ENCODE measurements at places on chromosomes 2 and 18.

DNA sequence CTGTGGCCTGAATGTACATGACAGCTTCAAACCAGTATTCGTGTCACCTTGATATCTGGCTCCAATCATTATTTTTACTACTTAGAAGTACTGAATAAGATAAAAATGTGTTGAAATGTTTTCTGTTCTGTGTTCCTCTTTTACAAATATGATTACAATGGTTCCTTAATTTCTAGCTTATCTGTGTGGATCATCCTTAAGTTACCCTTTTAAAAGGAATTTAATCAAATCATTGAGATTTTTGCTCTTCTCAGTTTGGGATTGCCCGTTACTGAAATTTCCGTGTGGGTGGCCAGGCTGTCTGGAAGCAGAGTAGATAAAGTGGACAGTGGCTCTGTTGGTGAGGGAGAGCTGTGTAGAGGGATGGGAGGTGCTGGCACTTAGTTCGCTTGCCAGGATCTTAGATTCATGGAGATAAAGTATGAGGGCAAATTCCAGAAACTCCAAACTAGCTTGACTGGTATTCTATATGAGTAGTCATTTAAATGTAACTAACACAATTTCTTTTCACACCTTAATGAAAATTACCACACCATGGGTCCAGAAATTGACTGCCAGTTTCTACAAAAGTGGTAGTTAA lies 27.4 kb upstream of the SAG start:
- DNase-seq: no peak

GRCh38 chr2:154203902-154204301 lies 332.2 kb downstream of the GALNT13 start:
- DNase-seq: no peak

GRCh38 chr2:224969095-224969494 lies 73.2 kb downstream of the DOCK10 start:
- no peak for DNase-seq

DNA sequence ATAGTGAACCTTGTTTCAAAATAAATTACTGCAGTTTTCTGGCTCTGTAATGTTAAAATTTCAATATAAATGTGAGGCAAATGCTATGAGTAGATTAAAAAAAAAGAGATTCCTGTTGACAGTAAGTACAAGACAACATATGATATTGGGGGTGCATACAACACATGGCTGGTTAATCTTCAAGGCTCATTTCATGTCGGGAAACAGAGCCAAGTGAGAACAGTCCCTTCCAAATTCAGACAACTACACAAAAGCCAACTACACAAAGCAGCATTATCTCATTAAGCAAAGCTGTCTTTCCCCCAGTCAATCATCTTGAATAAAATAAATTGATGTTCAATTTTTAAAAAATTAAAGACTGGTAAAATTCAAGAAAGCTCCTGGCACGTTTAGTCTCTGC lies 549.2 kb downstream of the CCDC85A start:
- no peak for DNase-seq

GRCh38 chr2:224309176-224309575 lies 92.7 kb downstream of the FAM124B start:
- no peak for DNase-seq

GRCh38 chr2:67579216-67579615 lies 182.1 kb downstream of the ETAA1 start:
- DNase-seq: no peak

- peak; percentile 9 for DNase-seq
These were observed 92.8 kb upstream of the MSH2 start for GRCh38 chr2:47309952-47310800.

- DNase-seq: no peak
These were observed 51.8 kb downstream of the ATIC start for GRCh38 chr2:215363461-215364156.

GRCh38 chr2:241541564-241542277 lies 16.8 kb upstream of the BOK start:
- no peak for DNase-seq

- no peak for DNase-seq
These were observed 94.6 kb downstream of the LDLRAD4 start for GRCh38 chr18:13313006-13313686.

DNA sequence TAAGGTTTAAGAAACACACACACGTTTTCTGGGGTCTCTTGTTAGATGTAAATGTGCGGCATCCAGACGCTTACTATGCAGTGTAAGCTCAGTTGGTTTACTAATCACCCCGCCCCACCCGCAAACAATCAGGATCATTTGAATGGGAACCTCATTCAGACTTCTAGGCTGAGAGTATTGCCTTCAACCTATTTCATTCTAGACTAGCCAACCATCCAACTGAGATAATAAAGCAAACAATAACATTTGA lies 1.3 kb upstream of the FIGN start:
- DNase-seq: no peak

DNA sequence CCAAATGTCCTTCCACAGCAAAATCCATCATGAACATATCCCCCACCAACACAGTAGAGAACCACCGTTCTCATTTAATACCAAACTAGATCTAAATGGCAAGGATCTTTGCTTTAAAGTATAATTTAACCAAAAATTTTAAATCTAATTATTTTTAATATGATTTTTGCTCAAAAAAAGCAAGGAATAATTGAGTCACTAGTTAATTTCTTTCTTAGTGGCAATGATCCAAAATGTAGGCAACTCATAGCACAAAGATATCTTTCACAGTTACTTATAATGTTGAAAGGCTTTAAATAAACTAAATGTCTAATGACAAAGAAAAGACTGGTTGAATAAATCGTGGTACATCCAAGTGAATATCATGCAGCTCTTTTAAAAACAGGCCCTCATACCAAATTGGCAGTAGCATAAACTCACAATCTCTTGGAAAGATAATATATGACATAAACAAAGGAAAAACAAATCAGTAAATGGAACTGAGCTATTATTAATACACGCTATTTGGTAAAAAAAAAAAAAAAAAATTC lies 20.3 kb downstream of the PTPN2 start:
- no peak for DNase-seq

GRCh38 chr18:26908906-26909305 lies 43.4 kb upstream of the AQP4 start:
- DNase-seq: no peak

DNA sequence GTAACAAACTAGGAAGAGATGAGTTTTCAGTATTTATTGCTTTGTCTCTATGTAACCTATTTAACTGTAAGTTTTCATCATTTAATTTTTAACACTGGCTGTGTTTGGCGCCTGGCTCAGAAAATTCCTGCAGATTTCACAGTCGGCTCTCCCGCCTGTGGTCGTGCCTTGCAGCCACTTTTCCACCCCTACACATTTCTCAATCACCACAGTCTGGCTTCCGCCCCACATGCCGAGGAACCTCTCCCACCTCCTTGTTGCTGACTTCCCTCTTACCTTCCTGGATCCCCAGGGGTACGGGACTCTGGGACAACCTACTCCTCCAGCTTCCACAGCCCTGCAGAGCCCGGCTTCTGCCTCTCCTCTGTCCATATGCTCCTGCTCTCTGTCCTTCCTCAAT lies 41.6 kb upstream of the MGAT4A start:
- DNase-seq: no peak

DNA sequence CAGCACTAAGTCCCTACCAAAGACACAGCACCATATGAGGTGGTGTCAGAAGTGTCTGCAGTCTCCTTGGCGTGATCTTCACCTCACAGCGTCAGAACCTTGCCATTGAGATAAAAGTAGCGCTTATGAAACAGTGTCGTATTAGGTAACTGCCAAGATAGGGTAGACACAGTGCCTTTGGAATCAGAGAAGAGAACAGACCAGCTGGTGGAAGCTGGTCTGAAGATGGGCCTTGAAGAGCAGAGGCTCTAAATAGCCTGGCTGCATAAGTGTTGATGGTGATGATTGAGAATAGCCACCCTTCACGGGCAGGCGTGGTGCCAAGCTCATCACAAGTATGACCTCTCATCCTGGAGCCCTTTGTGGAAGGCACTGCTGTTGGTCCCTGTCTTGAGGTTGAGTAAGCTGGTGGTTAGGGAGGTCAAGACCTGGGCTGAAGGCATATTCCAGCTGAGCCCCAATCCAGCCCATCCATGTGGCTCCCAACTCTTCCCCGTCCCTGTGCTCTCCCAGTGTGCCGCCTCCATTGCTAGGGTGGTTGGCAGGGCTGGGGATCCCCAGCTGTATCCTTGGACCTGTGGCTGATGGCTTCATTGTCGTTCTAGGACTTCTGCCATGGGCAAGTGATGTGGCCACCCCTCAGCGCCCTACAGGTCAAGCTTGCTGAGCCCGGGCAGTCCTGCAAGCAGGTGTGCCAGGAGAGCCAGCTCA lies 187.4 kb downstream of the MGAT5 start:
- no peak for DNase-seq

- no peak for DNase-seq
These were observed 62.3 kb upstream of the CCDC195 start for GRCh38 chr2:224778474-224778877.

DNA sequence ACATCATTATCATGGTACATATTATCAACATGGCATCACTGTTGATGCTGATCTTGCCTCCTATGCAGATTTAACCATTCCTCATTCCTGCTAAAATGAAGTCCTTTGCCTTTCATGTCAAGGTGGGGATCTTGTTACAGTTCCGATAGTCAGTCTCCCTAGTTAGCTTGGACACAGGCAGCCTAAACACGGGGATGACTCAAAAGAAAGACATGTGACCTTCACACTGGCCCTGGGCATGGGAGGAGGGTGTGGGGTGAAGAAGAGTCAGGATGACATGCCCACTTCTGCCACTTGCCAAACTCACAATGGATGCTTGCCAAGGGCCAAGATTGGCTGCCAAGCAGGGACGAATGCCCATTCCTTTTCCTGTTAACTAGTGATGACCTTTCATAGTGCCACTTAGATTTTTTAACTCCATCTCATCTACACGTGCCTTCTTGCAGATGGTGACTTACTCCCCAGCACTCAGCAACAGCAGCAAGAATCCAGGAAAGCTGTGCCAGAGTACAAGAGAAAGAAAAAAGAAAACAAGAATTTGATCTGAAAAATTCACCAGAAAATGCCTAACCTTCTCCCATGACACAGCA lies 13.9 kb upstream of the SLC1A4 start:
- DNase-seq: no peak

DNA sequence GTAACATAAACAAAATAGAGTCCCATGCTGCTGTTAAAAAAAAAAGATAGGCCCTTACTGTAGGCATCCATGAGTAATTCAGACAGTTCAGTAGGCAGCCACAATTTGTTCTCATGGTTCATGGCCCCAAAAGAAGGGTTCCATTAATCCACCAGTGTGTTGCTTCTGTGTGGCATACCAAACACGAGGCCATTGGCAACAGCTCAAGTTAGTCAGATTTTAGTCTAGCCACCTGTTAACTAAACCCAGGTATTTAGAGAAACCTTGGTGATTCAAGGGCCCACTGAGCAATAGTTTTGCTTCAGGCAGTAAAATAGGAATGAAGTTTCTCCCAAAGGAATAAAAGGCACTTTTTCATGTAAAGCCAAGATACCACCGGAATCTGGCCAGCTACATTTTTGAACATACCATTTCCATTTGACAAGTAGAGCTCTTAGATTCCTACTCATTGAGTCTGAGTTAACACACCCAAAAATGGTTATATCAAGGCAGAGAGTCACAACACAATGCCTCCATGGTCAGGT lies 80.1 kb upstream of the SRD5A2 start:
- DNase-seq: no peak

DNA sequence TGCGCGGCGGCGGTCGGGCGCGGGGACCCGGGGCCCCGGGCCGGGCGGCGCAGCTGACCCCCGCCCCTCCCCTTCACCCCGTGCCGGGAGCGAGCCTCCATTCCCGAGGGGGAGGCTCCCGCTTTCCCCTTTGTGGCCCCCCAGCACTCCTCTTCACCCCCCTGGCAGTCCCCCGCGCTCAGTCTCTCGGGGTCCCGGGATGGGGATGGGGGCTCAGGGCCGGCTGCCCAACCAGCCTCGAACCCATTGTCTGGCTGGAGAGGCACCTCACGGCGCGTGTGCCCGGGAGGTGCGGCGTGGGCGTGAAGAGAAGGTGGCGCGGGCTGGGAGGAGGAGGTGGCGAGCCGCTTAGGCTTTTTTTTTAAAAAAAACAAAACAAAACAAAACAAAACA lies 748 bp downstream of the FMNL2 start:
- peak; percentile 10 for DNase-seq

GRCh38 chr2:225842939-225843338 lies 443.4 kb downstream of the NYAP2 start:
- no peak for DNase-seq

DNA sequence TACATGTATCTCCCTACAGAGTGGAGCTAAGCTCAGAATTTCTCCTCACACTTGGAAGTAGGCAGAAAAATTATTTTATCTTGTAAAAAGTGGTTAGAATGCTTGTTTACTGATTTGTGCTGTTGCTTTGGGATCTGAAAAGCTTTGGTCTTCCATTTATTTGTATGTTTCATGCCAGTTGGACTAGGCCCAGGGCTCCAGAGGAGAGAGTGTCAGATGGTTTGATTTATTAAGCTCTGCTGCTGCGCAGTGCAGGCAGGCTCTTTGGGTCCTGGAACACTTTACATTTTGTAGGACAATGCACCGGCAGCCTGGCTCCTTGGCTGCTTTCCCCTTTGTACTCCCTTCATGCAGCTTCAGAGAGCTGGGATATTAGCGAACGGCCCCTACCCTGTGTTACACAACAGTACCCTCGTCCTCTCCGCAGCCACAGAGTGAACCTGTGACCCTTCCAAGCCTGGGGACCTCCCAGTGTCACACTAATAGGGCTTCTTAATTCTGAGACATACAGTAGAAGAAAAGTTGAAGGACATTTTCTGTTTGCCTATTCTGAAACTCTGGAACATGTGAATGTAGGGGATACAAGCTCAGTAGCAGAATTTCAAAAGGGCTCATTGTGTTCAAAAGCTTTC lies 56.7 kb upstream of the EML6 start:
- DNase-seq: no peak

- DNase-seq: no peak
These were observed 42.8 kb downstream of the DLGAP1 start for GRCh38 chr18:4412286-4412685.
